Brain (organoid and tissue), 16 donors: ENCODE measurements at places on chromosomes 16 and 17.

DNA sequence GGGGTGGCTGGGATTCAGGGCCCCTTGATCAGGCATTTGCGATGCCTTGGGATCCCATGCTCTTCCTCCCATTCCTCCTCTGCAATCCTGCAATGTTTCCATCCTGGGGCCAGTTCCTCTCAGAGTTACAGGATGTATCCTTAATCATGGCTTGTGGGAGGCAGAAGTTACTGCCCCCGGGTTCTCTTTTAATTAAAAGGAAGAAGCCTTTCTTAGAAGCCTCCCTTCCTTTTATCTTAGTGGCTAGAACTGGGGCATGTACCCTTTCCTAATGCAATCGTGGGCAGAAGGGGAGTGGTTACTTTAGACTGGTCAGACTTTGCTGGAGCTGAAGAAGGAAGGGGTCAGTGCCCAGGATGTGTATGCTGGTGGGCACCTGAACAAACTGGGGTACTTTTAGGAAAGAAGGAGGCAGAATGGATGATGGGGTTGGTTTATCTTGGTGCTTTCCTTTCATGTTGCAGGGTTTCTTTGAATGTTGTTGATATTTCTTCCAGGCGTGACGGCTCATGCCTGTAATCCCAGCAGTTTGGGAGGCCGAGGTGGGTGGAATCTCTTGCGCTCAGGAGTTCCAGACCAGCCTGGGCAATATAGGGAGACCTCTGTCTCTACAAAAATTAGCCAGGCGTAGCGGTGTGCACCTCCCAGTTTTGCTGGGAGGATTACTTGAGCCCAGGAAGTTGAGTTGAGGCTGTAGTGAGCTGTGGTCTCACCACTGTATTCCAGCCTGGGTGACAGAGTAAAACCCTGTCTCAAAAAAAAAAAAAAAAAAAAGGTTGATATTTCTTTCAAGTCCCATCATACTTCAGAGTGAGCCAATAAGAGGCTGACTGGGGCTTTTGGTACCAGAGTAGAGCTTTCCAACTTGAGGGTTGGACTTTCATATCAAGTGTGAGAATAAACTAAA is 13.2 kb upstream of the SPN start:
- no peak for DNase-seq

- no peak for DNase-seq
These were observed 54.7 kb downstream of the CBFA2T3 start for GRCh38 chr16:88922114-88922825.

- no peak for DNase-seq
These were observed 28.3 kb downstream of the ZNF276 start for GRCh38 chr16:89749637-89750036.

DNA sequence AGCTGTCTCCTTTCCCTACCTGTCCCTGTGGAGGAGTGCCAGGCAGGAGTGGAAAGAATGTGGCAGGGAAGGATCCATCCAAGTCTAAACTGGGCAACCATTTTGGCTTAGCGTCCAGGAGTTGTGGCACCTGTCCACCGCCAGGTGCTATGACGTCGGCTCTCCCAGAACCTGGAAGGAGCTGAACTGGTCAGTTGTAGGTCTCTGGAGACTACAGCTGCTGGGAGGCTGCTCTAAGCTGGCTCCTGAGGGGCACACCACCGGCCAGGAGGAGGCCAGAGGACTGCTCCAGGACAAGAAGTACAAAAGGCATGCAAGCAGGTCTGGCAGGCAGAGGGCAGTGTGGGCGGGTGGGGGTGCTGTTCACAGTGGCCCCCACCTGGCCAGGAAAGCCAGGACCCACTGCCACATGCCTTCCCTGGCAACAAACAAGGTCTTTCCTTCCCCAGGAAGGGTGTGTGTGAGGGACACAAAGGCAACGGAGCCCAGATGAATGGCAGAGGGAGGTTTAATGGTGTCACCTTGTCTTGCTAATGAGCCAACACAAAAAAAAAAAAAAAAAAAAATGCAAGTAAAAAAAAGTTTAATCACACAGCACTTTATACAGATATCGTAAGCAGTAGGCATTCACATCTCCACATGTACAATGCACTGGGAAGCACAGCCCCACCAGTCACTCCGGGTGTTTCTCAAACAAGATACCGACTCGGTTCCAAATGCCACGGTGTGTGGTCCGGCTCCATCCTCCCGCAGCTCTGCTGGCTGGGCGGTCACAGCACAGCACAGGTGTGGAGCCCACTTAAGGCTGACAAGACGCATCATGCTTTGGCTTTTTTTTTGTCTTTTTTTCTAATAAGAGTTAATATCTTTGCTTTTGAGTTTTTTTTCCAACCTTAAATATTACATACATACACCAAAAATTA is 4.8 kb downstream of the SPHK1 start:
- no peak for DNase-seq

DNA sequence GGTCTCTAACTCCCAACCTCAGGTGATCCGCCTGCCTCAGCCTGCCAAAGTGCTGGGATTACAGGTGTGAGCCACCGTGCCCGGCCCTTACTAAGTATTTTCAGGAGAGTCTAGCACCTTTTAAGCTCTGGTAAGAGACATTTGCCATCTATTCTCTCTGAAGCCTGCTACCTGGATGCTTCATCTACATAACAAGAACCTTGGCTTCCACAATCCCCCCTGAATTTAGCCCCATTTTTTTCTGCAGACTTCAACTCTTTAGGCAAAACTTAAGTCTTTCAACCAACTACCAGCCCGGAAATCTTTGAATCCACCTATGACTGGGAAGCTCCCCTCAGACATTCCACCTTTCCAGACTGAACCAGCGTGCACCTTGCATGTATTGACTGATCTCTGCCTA is 14.0 kb upstream of the UBE2I start:
- DNase-seq = no peak

DNA sequence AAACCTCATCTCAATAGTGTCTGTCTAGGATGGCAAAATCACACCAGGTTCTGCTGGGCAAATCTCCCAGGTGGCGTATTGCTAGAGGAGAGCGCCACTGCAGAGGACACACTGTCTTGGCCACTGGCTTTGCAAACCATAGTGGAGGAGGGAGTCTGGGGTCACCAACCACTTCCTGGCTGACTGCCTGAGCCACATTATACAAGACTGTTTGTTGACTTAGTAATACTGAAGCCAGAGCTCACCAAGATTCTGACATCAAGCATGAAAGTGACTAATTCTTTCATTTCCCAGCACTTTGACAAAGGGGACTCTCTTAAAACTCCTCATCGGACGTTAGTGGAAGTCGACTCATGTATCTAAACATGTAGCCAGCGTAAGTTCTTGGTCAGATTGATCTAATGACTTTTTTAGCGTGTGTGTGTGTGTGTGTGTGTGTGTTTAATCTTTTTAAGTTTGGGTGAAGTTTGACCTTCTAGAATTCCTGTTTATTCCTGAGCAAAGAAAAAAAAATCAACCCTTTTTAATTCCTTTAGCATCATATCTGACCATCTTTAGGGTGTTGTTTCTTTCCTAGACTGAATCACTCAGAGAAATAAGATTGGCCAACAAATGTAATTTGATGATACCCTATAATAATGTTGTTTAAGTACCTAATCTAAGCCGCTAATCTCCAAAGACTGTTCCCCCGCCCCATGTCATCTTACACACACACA is 13.7 kb downstream of the PITPNC1 start:
- DNase-seq = peak; percentile 13

DNA sequence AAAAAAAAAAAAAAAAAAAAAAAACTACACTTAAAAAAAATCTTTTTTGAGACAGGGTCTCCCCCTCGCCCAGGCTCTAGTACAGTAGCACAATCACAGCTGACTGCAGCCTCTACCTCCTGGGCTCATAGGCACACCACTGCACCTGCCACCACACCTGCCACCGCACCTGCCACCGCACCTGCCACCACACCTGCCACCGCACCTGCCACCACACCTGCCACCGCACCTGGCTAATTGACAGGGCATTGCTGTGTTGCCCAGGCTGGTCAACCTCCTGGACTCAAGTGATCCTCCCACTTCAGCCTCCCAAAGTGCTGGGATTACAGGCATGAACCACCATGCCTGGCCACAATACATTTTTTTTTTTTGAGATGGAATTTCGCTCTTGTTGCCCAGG is 17.6 kb upstream of the WDR45B start:
- no peak for DNase-seq

DNA sequence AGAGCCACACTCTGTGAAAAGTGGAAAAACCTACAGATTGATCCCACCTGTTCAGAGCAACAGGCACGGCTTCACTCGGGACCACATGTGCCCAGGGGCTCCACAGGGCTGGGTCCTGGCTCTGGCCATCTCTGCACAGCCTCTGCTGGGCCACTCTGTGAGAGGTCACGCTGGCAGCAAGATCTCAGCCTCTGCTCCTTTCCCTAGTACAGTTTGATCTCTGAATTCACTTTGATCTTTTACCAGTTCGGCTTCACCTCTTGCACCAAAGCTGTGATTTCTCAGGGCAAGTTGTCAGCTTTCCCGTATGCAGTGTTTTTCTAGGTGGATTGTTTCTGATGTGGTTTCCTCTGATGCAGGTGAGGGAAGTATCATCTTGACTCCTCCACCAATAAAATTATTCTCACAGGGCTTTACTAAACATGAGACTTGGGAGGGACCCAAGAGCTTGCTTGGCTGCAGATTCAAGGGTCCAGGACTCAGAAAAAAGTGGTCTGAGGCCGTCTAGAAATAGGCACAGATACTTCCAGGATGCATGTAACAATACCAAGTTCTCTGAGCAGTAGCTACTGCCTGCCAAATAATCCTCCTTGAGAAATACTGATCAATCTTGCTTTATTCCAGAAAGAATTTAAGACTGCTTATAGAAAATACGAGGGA is 24.0 kb upstream of the ALDH3A1 start:
- no peak for DNase-seq

DNA sequence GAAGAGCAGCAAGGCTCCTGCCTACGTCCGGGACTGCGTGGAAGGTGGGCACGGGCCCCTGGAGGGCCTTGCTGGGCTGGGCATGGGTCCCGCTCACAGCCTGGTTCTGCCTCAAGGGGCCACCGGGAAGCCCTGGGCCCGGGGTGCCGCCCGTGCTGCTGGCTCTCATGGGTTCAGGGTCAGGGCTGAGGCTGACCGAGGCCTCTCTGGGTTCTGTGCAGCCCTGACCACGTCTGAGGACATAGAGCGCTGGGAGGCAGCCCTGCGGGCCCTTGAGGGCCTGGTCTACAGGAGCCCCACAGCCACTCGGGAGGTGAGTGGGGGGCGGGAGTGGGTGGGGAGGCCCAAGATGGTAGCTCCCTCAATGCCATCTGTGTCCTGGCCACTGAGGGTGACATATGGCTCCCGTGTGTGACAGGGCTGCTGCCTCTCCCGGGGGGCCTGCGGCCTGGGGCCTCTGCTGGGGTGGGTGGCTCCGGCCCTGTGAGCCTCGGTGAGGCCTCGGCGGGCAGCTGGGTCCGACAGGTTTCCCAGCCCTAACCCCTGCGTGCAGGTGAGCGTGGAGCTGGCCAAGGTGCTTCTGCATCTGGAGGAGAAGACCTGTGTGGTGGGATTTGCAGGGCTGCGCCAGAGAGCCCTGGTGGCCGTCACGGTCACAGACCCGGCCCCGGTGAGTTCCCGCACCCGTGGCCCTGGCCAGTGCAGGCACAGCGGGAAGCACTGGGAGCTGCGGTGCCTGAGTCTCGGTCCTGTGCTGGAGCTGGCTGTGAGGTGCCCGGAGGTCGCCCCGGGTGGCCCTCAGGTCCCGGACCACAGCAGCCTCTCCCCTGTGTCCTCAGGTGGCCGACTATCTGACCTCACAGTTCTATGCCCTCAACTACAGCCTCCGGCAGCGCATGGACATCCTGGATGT is 9.2 kb downstream of the TELO2 start:
- no peak for DNase-seq

DNA sequence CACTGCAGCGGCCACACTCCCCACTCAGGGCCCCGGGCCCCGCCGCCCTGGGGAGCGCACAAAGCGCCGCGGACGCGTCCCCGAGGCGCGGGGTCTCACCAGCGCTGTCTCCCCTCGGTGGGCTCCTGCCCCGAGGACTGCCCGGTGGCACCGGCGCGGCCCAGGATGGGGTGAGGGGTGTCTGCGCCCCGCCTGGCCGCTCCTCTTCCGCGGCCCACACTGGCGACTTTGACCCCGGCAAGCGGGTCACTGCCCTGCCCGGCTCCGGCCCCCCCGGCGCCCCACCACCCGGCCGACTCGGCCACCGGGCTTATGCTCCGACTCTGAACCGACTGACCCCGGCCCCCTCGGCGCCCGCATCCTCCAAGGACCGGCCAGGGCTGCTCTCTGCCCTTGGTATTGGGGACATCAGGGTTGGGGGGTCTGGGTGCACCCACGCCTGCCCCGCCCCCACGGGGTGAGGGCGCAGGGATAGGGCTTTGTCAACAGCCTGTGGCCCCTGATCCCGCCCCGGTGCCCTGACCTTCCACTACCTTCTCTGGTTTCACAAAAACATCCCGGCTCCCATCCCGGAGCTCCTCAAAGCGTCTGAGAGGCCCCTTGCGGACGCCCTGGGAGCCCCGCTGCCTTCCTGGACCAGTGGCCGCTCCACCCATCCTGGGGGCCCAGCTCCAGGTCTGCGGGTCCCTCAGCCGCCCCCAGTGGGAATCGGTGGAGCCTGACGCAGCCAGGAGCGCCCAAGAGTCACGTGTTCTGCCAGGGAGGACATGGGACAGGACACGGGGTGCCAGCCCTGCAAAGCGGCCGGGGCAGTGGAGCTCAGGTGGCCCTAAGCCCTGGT is 829 bp downstream of the GCGR start:
- no peak for DNase-seq

GRCh38 chr16:47230296-47230695 is 86.6 kb upstream of the NETO2 start:
- DNase-seq = no peak

DNA sequence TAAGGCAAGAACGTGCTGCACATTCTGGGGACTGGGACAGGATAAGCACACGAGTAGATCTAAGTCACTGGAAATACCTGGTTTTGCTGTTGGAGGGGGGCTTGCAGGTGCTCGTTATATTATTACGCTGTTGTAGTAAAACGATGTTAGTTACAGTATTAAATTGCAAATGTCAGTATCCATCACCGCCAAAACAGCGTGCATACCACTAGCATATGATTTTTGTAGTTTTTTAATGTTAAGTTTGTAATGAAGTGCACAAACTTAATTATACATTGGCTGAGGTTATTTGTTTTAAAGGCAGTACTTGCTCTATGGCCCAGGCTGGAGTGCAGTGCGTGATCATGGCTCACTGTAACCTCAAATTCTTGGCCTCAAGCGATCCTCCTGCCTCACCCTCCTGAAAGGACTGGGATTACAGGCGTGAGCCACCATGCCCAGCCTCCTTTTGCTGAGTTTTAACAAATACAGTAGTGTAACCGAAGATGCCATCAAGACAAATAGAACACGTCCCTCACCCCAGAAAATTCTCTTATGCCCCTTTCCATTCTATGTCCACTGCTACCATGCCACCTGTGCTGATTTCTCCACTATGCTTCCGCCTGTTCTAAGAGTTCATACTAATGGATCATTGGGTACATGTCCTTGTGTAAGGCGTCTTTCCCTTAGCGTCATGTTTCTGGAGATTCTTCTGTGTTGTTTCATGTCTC is 20.7 kb upstream of the CSNK1D start:
- DNase-seq = no peak

DNA sequence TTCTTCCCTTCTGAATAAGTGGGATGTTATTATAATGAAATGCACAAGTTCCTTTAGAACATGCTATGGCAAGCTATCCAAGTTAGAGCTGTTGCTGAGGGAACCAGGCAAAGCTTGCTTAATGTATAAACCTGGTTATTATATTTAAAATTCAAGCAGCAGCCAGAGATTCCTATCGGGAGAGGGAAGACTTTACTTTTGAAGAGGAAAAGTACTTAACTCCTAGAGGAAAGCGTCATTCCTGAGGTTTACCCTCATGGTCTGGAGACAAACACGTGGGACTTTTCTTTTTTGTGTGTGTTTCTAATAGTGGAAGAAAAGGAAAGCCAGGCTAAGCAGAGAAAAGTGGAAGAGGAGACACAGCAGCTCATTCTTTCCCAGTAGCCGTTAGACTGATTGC is 39.9 kb upstream of the MYH10 start:
- DNase-seq = no peak

- DNase-seq = no peak
These were observed 3.3 kb downstream of the PGS1 start for GRCh38 chr17:78381601-78382232.
